ENCODE measurements at places on chromosomes 6 and 20. TPM values are rescaled to one million over a fixed set of nuclear protein-coding genes. Genes with fewer than 3 reads are reported as not detected.
A peak's percentile ranks its signal among the peaks of the same experiment; 100 is the strongest.

GRCh38 chr6:44855562-44856411 is 468.3 kb downstream of the CDC5L start:
- H3K36me3 ChIP-seq = no peaks in the 10 kb centered on the region
- H3K27me3 ChIP-seq = no peaks in the 10 kb centered on the region
- no peak overlapping the region for H3K4me3 ChIP-seq
- H3K4me1 ChIP-seq = no peaks in the 10 kb centered on the region

- DNase-seq = no peak
- H3K27me3 ChIP-seq = peaks cover 6% of the 10 kb centered on the region
- no peak overlapping the region for H3K4me3 ChIP-seq
- H3K36me3 ChIP-seq = no peaks in the 10 kb centered on the region
- H3K4me1 ChIP-seq = no peaks in the 10 kb centered on the region
- H3K27ac ChIP-seq = no peak overlapping the region
These were observed 130.5 kb downstream of the ANKRD60 start for GRCh38 chr20:58097943-58098342.

GRCh38 chr20:34445177-34446065 is 70.8 kb upstream of the DYNLRB1 start:
- H3K4me3 ChIP-seq = no peak overlapping the region
- H3K27me3 ChIP-seq = no peaks in the 10 kb centered on the region
- H3K27ac ChIP-seq = no peak overlapping the region

DNA sequence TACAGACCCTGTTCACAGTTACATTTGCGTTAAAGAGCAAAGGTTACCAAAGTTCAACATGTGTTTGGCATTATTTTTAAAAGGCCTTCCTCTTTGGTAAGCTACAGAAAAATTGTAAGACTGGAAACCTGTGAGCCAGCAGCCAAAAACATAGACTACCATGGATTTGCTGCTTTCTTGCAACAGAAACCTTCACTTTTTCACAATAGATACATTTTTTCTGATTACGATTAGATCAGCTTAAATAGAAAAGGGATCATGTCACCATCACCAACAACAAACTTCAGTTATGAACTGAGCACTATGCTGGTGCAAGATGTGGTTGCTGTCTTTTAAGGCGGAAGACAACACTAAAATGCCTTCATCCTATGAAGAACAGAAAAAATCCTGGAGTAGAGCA is 112.3 kb upstream of the MARCKS start:
- H3K4me1 ChIP-seq = no peaks in the 10 kb centered on the region
- H3K36me3 ChIP-seq = no peaks in the 10 kb centered on the region
- H3K27me3 ChIP-seq = no peaks in the 10 kb centered on the region
- no peak overlapping the region for H3K27ac ChIP-seq

Gene CNBD2
- total RNA-seq = 4.6 TPM

DNA sequence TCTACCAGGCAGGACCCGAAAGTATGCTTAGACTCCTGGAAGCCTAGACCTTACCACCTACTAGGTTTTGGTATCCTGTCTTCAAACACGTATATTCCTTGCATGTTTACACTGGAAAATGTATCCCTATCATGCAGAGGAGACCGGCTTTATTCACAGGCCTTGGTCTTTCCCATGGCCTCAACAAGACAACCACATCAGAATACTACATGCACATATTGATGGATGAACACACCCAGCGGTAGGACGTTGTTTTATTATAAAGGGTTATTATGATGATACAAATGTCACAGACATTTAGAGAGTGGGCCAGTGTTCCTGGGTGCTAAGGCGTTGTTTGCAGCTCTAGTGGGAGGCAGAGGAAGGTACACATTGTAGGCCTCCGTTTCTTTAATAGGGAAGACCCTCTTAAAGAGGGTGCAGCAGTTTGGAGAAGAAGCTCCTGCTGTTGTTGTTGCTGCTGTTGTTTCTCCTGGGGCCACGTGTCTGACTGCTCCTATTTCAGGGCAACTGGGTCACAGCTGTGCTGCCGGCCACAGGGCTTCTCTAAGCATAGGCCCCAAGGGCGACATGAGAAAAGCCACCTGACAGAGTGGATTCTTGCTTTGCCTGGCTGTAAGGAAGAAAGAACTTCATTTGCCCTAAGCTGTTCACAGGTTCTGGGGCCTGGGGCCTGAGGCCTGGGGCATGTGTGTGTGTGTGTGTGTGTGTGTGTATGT is 98.3 kb upstream of the SASH1 start:
- DNase-seq = no peak
- no peaks in the 10 kb centered on the region for H3K36me3 ChIP-seq
- no peaks in the 10 kb centered on the region for H3K4me1 ChIP-seq
- H3K27ac ChIP-seq = no peak overlapping the region
- H3K27me3 ChIP-seq = peaks cover 20% of the 10 kb centered on the region

DNA sequence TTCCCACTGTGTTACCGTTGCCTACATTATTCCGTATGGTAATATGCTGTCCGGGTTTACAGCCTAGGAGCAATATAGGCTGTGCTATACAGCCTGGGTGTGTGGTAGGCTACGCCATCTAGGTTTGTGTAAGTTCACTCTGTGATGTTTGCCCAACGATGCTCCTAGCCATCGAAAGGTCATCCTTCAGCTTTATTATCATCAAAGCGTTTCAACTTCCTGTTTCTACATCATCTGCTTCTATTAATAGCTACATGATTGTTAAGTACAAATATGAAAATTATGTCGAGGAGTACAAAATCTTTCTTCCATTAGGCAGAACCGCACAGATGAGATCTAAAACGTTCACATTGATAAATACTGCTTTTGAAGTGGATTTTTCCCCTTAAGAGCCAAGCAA is 69.9 kb downstream of the PPP1R14C start:
- H3K27me3 ChIP-seq = peaks cover 12% of the 10 kb centered on the region
- H3K4me3 ChIP-seq = no peak overlapping the region
- H3K36me3 ChIP-seq = no peaks in the 10 kb centered on the region

GRCh38 chr20:53302695-53303412 is 290.8 kb downstream of the ZNF217 start:
- peaks cover 5% of the 10 kb centered on the region for H3K27me3 ChIP-seq
- no peak overlapping the region for H3K4me3 ChIP-seq
- no peaks in the 10 kb centered on the region for H3K36me3 ChIP-seq
- DNase-seq = no peak

Gene PRKN
- 0.43 TPM for total RNA-seq

DNA sequence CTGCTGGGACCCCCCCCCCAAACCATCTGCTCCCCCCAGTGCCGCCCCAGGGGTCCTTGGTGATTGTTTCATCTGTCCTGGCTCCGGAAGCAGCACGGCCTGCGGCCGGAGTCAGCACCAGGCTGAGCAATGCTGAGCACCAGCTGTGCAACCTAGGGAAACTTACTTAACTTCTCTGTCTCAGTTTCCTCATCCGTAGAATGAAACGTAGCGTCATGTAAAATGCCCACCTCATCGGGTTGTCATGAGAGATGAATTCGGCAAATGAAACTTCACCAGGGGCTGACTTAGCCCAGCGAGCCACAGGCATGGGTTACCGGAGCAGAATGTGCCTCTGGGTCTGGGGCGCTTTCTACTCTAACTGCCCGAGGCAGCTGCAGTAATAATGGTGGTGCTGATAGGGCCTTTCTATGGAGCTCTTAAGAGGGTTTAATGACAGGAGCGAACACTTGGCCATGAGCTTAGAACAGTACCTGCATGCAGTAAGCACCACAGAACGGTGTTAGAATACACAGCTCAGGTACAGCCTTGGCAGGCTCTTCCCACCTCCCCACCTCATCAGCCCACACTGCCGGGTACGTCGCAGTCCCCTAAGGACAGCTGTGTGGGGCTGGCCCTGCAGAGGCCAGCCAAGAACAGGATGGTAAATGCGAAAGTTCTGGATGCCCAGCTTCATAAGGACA is 1.7 kb downstream of the THBS2 start:
- no peak overlapping the region for H3K4me3 ChIP-seq
- DNase-seq = no peak
- peaks cover 51% of the 10 kb centered on the region for H3K27me3 ChIP-seq
- H3K4me1 ChIP-seq = no peaks in the 10 kb centered on the region
- H3K36me3 ChIP-seq = no peaks in the 10 kb centered on the region

GRCh38 chr20:36644032-36644705 is 1.8 kb downstream of the SLA2 start:
- DNase-seq = peak; percentile 69
- H3K27ac ChIP-seq = peak overlapping the region; percentile 97
- H3K27me3 ChIP-seq = no peaks in the 10 kb centered on the region
- peaks cover 57% of the 10 kb centered on the region for H3K36me3 ChIP-seq
- H3K4me3 ChIP-seq = peak overlapping the region; percentile 96
- H3K4me1 ChIP-seq = peaks cover 49% of the 10 kb centered on the region

GRCh38 chr20:16378712-16379370 is 194.4 kb downstream of the KIF16B start:
- no peak overlapping the region for H3K4me3 ChIP-seq
- H3K4me1 ChIP-seq = no peaks in the 10 kb centered on the region
- no peaks in the 10 kb centered on the region for H3K27me3 ChIP-seq
- peaks cover 5% of the 10 kb centered on the region for H3K36me3 ChIP-seq
- DNase-seq = no peak
- H3K27ac ChIP-seq = no peak overlapping the region

- no peak for DNase-seq
- no peaks in the 10 kb centered on the region for H3K4me1 ChIP-seq
- no peaks in the 10 kb centered on the region for H3K36me3 ChIP-seq
- H3K27me3 ChIP-seq = no peaks in the 10 kb centered on the region
- no peak overlapping the region for H3K27ac ChIP-seq
These were observed 115.6 kb upstream of the JAG1 start for GRCh38 chr20:10789386-10789785.

Gene VSX1
- total RNA-seq = not detected

Gene TFAP2D
- total RNA-seq = not detected

Gene KIF13A
- total RNA-seq = not detected

Gene HDGFL1
- not detected for total RNA-seq

Gene IPCEF1
- total RNA-seq = 20.3 TPM

Gene EYA2
- total RNA-seq = 0.15 TPM

DNA sequence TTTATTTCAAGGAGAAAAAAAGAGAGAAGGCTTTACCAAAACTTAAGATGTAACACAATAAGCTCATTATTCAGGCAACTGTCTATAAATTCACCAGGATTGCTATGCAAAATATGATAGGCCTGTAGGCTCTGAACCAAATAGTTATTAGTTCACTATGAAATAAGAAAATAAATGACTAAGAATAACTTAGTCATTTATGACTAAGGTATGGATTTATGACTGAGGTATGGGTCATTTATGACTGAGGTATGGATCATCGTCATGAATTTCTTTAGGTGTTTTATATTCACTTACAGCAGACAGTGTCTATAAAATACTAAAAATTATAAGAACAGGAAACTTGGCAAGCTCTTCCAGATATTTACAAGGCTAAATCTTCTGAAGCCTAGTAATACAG is 52.1 kb upstream of the SNX9 start:
- peaks cover 27% of the 10 kb centered on the region for H3K27me3 ChIP-seq
- H3K4me1 ChIP-seq = peaks cover 30% of the 10 kb centered on the region
- no peak overlapping the region for H3K27ac ChIP-seq
- no peak overlapping the region for H3K4me3 ChIP-seq

DNA sequence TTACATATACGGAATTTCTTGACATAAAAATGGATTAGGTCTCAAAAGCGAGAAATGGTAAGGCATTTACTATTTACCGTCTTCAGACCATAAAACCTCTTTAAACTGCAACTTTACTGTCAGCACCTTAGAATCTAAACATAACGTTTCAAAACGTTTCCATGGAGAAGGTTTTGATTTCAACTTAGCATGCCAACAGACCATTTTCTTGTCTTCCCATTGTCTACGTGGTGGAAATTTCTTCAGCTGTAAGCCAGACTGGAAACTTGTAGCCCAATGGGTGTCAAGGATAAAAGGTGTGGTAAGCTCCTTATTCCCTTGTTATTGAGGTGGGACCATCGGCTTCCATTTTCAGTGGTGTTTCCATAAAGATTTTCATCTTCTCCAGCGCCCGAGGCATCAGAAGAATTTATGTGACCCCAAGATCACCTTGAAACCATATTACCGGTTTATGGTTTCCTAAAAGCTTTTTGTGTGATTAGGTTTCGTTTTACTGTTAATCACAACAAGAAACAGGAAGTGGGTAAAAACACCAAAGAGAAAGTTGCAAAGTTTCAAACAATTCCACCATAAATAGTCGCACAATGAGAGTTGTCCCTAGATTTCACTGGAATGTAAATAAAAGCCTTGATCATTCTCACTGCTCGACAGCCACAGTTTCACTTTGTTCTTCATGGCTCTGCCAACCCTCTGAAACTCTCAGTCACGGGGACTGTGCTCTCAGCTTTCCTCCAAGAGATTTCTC is 63.0 kb upstream of the CD2AP start:
- H3K4me3 ChIP-seq = peak overlapping the region; percentile 73
- peaks cover 25% of the 10 kb centered on the region for H3K27me3 ChIP-seq
- peak overlapping the region; percentile 75 for H3K27ac ChIP-seq
- H3K4me1 ChIP-seq = peaks cover 20% of the 10 kb centered on the region
- peak; percentile 23 for DNase-seq
- H3K36me3 ChIP-seq = peaks cover 5% of the 10 kb centered on the region

DNA sequence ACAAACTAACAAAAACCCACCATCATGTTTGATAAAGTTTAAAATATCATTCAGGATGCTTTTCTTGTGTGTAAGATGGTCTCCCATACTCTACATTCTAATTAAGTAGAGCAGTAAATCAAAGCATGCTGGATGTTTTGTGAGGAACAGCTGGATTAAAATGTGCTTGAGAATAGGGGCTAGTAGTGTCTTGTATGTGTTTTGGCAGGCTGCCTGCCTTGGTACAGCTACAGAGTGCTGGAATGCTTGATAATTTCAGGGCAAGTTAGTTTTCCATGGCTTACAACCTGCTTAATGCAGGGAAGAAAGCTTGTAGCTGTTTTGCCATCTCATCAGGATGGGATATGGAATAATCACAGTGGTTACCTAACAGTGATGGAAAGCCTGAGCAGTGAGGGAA is 636.6 kb upstream of the MMS22L start:
- H3K27ac ChIP-seq = no peak overlapping the region
- no peak for DNase-seq
- no peaks in the 10 kb centered on the region for H3K4me1 ChIP-seq
- no peaks in the 10 kb centered on the region for H3K36me3 ChIP-seq
- no peaks in the 10 kb centered on the region for H3K27me3 ChIP-seq
- no peak overlapping the region for H3K4me3 ChIP-seq

GRCh38 chr20:35648836-35649235 is 15.9 kb downstream of the CPNE1 start:
- H3K4me1 ChIP-seq = peaks cover 38% of the 10 kb centered on the region
- peaks cover 46% of the 10 kb centered on the region for H3K36me3 ChIP-seq
- no peak overlapping the region for H3K27ac ChIP-seq
- H3K27me3 ChIP-seq = no peaks in the 10 kb centered on the region
- DNase-seq = no peak

GRCh38 chr20:44400970-44401769 is 45.7 kb downstream of the HNF4A start:
- H3K27ac ChIP-seq = no peak overlapping the region
- no peak overlapping the region for H3K4me3 ChIP-seq
- no peaks in the 10 kb centered on the region for H3K4me1 ChIP-seq
- no peak for DNase-seq
- peaks cover 3% of the 10 kb centered on the region for H3K36me3 ChIP-seq

Gene SLC22A2
- total RNA-seq = not detected

Gene HAO1
- total RNA-seq = not detected

- no peak overlapping the region for H3K4me3 ChIP-seq
- H3K36me3 ChIP-seq = no peaks in the 10 kb centered on the region
- no peaks in the 10 kb centered on the region for H3K4me1 ChIP-seq
These were observed 755.8 kb downstream of the DHX35 start for GRCh38 chr20:39717936-39718335.

- no peak for DNase-seq
- no peaks in the 10 kb centered on the region for H3K27me3 ChIP-seq
- no peaks in the 10 kb centered on the region for H3K36me3 ChIP-seq
- no peak overlapping the region for H3K4me3 ChIP-seq
- H3K27ac ChIP-seq = no peak overlapping the region
These were observed 273.8 kb downstream of the SAMD5 start for GRCh38 chr6:147782302-147782701.

GRCh38 chr6:73586416-73586974 is 65.7 kb upstream of the EEF1A1 start:
- peaks cover 24% of the 10 kb centered on the region for H3K4me1 ChIP-seq
- H3K27ac ChIP-seq = peak overlapping the region; percentile 93
- H3K27me3 ChIP-seq = no peaks in the 10 kb centered on the region
- H3K36me3 ChIP-seq = no peaks in the 10 kb centered on the region

Gene ADNP
- 58.8 TPM for total RNA-seq
